ENCODE measurements at places on chromosomes 11 and 22.

GRCh38 chr22:50687829-50688228 is 15.2 kb downstream of the SHANK3 start:
- no peak overlapping the region for H3K4me3 ChIP-seq
- peaks cover 2% of the 10 kb centered on the region for H3K27me3 ChIP-seq
- peaks cover 5% of the 10 kb centered on the region for H3K4me1 ChIP-seq

DNA sequence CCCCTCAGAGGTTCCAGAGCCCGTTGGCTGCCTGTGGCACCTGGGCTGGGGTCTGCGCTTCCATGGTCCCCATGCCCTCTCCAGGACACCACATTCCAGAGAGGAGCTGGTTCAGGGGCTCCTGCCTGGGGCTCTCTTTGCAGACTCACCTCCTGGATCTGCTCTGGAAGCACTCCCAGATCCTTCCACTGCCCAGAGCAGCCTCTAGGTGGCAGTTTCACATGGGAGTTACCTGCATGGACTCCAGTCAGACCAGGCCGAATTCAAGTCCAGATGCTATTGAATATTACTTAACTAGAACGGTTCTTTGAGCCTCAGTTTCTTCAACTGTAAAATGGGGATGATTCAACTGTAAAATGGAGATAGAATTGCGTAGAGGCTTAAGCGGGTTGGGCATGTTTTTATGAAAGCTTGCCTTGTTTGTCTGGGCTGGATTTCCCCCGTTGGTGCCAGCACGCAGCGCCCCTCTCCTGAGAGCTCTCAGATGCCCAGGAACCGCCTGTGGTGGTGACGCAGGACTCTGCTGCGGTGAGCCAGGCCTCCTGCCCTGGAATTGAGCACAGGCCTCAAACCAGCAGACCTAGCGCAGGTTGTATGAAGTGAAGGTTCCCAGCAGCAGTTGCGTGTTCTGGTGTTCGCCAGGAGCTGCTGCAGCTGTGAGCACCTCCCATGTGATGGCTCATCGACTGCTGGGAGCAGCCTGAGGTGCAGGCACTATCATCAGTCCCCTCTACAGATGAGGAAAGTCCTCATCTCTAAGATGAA is 44.2 kb downstream of the LMO1 start:
- no peak overlapping the region for H3K4me3 ChIP-seq
- peaks cover 8% of the 10 kb centered on the region for H3K27me3 ChIP-seq
- DNase-seq: no peak
- H3K27ac ChIP-seq: no peak overlapping the region

- DNase-seq: no peak
- peaks cover 14% of the 10 kb centered on the region for H3K4me1 ChIP-seq
- H3K4me3 ChIP-seq: no peak overlapping the region
- peak overlapping the region; percentile 45 for H3K27ac ChIP-seq
- H3K27me3 ChIP-seq: no peaks in the 10 kb centered on the region
Measured at GRCh38 chr22:36934418-36935312, 21.2 kb downstream of the CSF2RB start.

DNA sequence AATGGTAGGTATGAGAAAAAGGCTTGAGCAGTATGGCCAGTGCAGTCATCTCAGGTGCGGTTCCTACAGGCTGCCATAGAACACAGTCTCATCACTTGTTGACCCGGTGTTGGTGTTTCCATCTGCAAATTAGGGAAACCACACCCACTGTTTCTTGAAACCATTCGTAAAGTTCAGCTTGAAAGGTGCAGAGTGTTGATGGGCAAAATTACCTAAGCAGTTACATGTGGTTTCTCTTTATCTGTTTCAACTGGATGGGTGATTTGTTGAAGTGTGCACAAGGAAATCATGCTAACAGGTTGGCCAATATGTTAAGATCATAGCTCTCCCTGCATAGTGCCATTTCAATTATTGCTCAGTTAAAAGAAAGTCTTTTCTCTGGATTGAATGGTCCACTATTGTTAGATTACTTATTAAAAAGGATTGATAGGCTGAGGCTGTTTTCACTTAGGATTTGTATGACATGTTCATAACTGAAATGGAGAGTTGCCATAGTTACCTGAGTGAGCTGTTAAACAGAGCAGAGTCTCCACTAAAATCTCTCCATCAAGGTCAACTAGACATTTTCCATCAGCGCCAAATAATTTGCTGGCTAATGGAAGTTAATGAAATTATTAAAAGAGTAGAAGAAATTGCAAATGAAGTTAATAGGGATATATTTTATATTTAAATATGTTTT is 203.1 kb upstream of the MTMR2 start:
- DNase-seq: no peak
- no peak overlapping the region for H3K4me3 ChIP-seq
- H3K36me3 ChIP-seq: peaks cover 13% of the 10 kb centered on the region
- H3K27me3 ChIP-seq: no peaks in the 10 kb centered on the region

- no peaks in the 10 kb centered on the region for H3K36me3 ChIP-seq
- peaks cover 12% of the 10 kb centered on the region for H3K27me3 ChIP-seq
- H3K27ac ChIP-seq: no peak overlapping the region
- no peaks in the 10 kb centered on the region for H3K4me1 ChIP-seq
- no peak for DNase-seq
Measured at GRCh38 chr22:44364751-44365130, 52.0 kb upstream of the SHISAL1 start.

GRCh38 chr22:45631140-45631840 is 40.3 kb upstream of the ATXN10 start:
- no peaks in the 10 kb centered on the region for H3K4me1 ChIP-seq
- DNase-seq: no peak
- H3K27me3 ChIP-seq: peaks cover 21% of the 10 kb centered on the region

GRCh38 chr11:66011785-66012303 is at the start of gene CST6:
CST6 (plus strand) TSS chr11:66012008; CDS start chr11:66012045, 37 bp downstream.
- peaks cover 3% of the 10 kb centered on the region for H3K27me3 ChIP-seq
- H3K27ac ChIP-seq: no peak within 1 kb of the TSS
- DNase-seq: no peak
- H3K4me3 ChIP-seq: peak within 1 kb of the TSS; percentile 24
- H3K36me3 ChIP-seq: no peaks in the 10 kb centered on the region

- H3K27me3 ChIP-seq: peaks cover 5% of the 10 kb centered on the region
- no peak for DNase-seq
- peaks cover 10% of the 10 kb centered on the region for H3K36me3 ChIP-seq
- H3K4me3 ChIP-seq: no peak overlapping the region
- peaks cover 5% of the 10 kb centered on the region for H3K4me1 ChIP-seq
Measured at GRCh38 chr11:72208281-72208680, 8.3 kb upstream of the FOLR2 start.

GRCh38 chr22:49730656-49731055 is 97.0 kb downstream of the BRD1 start:
- no peaks in the 10 kb centered on the region for H3K36me3 ChIP-seq
- DNase-seq: no peak

DNA sequence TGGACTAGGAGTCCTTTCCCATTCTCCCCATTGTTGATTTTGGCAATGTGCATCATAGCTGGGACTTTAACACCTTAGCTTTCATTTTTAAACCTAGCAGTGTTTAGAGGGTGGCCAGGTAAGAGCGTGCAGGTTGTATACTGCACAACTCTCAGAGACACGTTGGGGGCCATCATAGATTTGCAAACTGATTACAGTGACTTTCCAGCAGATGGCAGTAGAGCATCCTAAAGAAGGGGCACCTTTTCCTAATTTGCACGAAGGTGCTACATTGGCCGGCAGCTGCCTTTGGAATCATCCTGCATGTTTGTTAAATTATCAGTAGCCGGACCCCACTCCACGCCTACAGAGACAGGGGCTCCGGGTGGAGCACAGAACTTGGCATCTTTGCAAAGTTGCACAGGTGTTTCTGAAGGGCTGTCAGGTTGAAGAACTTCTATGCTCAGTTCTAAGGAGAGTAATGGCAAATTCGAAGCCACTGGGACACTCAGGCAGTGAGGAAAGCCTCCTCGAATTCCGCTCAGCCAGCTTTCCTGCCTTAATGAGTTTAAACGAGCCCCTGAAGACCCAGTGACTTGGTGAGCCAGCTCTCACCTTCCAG is 7.7 kb downstream of the LHFPL7 start:
- H3K27ac ChIP-seq: no peak overlapping the region
- no peaks in the 10 kb centered on the region for H3K4me1 ChIP-seq
- peak; percentile 12 for DNase-seq
- peaks cover 3% of the 10 kb centered on the region for H3K27me3 ChIP-seq

DNA sequence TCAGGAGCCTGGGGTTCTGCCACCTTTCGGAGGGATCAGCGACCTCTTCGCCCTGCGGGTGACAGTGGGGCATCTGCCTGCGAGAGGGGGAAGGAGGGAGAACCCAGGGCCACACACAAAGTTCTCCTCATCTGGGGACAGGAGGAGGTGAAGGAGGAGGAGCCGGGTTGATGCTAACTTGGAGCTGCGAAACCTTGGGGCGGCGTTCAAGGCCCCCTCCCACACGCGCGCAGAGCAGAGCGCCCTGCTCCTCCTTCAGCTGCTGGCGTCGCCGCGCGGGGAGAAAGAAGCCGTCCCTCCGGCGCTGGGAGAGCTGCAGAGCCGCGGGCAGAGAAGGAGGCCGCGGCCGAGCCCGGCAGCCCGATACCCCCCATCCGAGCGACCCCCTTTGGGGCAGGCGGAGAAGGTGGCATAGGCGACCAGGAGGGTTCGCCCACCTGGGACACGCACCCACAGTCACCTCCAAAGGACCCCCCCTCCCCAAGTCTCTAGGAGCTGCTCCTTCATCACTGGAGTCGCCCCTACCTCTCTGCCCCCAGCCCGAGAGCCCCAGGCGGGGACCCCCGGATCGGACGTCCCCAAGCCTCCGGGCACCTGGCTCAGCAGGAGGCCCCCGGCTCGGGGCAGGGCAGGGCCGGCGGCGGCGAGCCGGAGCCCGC is at the start of gene RASD2:
TSS of gene RASD2 (plus strand) at position 237 of the 659 bp plus-strand sequence. CDS start 5,979 bp downstream, outside the sequence.
- DNase-seq: peak; percentile 20
- no peak within 1 kb of the TSS for H3K27ac ChIP-seq
- peak within 1 kb of the TSS; percentile 77 for H3K4me3 ChIP-seq
- no peaks in the 10 kb centered on the region for H3K36me3 ChIP-seq
- peaks cover 24% of the 10 kb centered on the region for H3K27me3 ChIP-seq

DNA sequence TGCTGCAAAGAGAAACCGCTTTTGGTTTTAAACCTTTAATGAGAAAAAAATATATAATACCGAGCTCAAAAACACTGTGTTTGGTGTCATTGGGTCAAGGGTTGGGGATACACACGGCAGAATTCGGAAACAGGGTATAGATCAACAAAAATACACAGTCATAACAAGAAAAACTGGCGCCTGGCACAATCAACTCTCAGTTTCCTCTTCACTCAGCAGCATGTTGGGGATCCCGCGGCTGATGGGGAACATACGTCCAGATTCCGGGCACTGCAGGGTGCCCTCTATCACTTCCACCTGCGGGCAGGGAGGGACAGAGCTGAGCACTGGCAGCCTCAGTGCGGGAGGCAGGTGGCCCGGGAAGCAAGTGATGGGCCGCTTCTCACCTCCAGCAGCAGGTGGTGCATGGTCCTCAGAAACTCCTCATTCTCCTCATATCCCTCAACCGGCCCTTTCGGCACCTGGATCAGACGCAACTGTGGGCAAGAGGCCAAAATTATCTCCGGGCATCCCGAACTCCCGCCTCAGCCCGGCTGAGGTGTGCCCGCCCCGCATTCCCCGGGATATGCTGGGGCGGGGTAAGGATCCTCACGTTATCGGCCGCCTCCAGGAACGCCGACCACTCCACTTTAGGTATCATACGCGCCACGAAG is 561 bp downstream of the TRMT112 start:
- H3K27me3 ChIP-seq: no peaks in the 10 kb centered on the region
- no peak for DNase-seq
- peaks cover 15% of the 10 kb centered on the region for H3K36me3 ChIP-seq
- peaks cover 20% of the 10 kb centered on the region for H3K4me1 ChIP-seq
- peak overlapping the region; percentile 96 for H3K4me3 ChIP-seq
- H3K27ac ChIP-seq: peak overlapping the region; percentile 99

DNA sequence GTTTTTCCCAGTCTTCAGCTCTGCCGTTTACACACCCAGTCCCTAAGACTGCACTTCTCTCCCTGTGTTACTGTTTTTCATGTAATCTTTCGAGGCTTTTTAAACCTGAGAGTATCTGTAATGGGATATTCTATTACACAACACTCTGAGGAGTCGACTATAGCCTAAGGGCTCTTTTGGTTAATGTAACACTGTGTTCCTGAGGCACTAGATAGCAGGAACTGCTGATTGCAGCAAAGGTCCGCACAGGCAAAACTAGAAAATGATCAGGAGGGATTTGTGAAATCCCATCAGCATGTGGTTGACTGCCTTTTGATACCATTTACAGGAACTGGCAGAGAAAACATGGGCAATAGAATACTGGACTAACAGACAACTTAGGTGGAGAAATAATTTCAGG is 512.3 kb upstream of the RAG2 start:
- no peak for DNase-seq
- H3K4me1 ChIP-seq: no peaks in the 10 kb centered on the region
- H3K27me3 ChIP-seq: no peaks in the 10 kb centered on the region

DNA sequence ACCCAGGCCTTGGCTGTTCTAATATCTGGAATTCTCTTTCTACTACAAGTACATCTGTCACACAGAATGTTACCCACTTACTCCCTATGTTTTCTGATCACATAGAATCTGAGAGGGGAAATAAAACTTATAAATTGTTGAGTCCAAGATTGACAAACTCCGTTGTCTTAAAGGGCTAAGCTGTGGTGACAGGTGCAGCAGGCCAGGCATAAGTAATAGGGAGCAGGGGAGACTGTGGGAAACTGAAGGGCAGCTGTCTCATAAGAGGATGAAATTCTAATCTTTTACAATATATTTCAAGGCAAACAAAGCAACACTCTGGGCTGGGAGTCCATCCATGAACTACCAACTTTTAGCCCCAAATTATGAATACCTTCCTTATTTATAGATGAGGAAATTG is 133.9 kb downstream of the SLC1A2 start:
- H3K4me1 ChIP-seq: peaks cover 5% of the 10 kb centered on the region
- no peaks in the 10 kb centered on the region for H3K27me3 ChIP-seq
- DNase-seq: no peak
- H3K36me3 ChIP-seq: no peaks in the 10 kb centered on the region

- DNase-seq: no peak
- H3K27me3 ChIP-seq: peaks cover 8% of the 10 kb centered on the region
Measured at GRCh38 chr22:44293876-44294275, 18.9 kb downstream of the SHISAL1 start.

DNA sequence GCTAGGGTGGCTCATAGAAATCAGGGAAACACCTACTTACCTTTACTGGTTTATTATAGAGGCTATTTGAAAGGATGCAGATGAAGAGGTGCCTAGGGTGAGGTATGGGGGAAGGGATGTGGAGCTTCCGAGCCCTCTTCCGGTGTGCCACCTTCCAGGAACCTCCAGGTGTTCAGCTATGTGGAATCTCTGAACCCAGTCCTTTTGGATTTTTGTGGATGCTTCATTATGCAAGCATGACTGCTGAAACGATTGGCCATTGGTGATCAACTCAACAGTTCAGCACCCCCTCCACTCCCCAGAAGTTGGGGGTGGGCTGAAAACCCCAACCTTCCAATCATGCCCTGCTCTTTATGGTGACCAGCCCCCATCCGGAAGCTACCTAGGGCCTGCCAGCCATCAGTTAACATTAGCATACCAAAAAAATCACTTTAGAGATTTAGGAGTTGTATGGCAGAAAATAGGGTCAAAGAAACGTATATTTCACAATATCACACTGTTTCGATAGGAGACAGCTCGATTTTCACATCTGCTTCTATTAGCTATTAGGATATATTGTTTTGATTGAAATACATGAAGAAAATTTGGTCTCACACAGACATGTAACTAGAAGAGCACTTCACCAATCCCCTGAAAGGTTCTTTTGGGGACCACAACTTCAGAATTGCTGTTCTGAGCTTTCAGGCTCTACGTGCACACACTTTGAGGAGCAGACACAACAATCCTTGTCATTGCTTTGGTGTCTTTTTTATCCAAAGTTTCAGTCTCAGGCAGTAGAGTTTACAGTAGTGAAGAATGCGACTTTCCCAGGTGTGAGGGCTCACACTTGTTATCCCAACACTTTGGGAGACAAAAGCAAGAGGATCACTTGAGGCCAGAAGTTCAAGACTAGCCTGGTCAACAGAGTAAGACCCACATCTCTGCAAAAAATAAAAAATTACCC is 3.3 kb upstream of the POLR2G start:
- H3K36me3 ChIP-seq: peaks cover 3% of the 10 kb centered on the region
- no peak overlapping the region for H3K4me3 ChIP-seq
- peaks cover 13% of the 10 kb centered on the region for H3K4me1 ChIP-seq
- DNase-seq: no peak
